ENCODE measurements at places on chromosomes 4 and X. TPM values are rescaled to one million over a fixed set of nuclear protein-coding genes. Genes with fewer than 3 reads are reported as not detected.

DNA sequence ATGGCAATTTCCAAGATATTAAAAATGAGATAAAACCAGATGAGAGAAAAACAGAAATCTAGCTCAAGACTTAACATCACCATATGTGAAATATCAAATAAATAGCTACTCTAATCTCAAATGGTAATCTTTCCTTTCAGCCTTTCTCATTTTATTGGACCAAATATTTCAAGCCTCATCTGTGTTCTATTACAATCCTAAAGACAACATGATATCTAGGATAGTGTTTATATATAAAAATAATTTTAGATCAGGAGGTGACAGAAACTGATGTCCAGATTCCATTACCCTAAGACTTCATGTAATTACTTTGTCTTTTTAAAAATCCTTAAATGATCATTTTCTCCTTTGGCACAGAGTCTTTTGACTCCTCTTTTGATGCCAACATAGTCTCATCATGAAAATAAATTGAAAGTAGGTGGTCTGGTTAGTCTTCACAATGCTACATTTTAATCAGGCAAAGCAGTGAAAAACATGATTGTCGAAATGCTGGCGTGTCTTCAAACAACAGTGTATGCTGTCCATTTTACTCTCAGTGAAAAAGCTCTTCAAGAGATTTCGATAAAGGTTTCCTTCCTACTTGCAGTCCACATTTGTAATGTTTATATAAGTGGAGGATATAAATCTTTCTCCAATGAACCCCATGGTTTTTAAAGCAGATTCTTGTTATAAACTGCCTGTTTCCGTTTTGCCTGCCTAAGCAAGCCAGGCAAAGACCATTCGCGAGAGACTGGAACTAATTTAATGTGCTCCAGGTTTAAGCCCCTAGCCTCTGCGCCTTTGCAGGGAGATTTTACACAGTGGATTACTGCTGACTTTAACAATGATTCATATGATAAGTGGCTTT, 169.8 kb downstream of the SCFD2 start:
- no peak for DNase-seq

DNA sequence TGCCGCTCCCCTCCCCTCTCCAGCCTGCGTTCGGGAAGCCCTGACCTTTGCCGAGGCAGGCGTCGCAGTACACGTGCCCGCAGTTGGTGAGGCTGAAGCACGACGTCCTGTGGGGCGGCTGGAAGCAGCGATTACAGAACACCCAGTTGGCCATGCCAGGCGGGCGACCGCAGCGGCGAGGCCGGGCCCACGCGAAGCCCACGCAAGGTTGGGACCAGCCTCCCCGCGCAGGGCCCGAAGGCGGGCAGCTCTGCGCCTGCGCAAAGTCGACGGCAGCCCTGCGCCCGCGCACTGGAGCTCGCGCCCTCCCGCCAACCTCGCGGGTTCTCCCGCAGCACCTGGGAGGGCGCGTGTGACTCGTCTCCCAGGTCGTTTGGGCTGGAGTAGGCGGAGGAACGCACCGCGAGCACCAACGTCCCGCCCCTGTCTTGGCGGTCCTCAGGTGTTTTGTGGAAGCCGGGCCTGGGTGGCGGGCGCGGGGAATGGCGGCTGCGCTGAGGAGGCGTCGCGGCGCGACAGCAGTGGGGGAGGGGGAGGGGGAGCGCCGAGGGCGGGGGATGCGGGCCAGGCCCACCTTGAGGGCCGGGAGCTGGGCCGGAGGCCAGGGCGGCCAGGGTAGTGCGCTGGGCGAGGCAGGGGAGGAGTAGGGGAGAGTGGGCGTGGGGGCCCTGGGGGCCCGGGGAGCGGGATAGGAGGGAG, at the start of gene RNF212:
RNF212 (minus strand) TSS at position 254 of the 699 bp plus-strand sequence; CDS start at position 154, 100 bp downstream.
- peak; percentile 19 for DNase-seq

GRCh38 chr4:30256116-30256832, 463.9 kb upstream of the PCDH7 start:
- no peak for DNase-seq

GRCh38 chrX:74346088-74346487, 42.1 kb downstream of the ZCCHC13 start:
- DNase-seq, result no peak

DNA sequence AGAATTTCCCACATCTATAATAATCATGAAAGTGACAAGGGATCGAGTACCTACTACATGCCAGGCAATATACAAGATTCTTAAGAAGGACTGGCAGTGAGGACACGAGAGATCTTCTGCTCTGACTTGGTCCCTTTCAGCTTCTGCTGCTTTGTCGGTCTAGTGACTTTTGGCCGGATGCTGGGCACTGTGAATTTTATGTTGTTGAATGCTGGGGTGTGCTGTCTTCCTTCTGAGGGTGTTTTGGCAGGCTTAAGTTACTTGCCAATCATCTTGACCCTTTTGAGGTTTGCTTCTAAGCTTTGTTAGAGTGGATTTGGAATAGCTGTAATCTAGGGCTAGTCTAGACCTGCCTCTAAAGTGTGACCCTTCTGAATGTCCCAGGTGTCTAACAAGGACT, 23.5 kb downstream of the NAT8L start:
- DNase-seq, result no peak

GRCh38 chr4:95156452-95156765, 392.4 kb downstream of the UNC5C start:
- no peak for DNase-seq

DNA sequence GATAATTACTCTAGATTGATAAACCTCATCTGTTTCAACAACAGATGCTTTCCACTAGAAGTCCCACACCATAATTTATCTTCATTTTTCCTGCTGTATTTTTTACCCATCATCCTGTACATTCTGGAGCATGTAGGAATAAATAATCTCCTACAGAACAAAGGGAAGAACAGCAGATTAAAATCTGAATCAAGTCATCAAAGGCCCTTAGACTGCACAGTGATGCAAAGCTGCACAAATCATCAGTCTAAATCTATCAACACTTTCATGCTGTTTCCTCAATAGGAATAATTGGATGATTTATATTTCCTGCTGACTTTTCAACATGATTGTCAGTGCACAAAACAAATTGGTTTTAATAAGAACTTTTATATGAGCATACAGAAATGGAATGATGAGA, 1143.9 kb downstream of the STIM2 start:
- no peak for DNase-seq

DNA sequence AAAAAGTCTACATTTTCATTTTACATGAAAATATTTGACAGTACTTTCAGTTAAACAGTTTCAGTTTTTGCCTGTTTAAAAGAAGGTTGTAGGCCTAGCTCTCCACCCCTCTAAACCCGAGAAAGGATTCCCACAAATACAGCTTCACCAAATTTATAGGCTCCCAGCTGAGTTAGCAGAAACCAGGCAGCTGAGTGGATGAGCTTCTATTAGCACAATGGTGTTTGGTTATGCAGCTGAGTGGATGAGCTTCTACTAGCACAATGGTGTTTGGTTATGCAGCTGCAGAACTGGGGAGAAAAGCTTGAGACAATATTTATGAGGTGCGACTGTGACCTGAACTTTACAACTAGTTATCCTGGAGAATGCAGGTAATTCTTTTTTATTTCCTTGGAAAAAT, 36.6 kb upstream of the PAQR3 start:
- DNase-seq, result no peak

DNA sequence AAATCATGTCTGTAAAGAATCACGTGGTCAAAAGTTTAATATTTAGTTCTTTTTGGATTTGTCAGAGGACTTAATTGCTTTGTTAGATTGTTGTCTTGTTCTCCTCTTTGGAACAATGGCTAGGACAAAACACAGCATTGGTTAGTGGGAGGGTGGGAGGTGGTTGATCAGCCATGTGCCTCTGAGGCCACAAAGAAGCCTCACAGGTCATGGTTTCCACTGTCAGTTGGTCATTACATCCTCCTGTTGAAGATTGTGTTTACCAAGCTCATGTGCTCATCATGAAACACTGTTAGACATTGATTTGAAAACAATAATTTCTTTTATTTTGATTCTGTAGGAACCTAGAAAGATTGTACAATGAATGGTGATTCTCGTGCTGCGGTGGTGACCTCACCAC, 31.9 kb downstream of the ADD1 start:
- DNase-seq, result no peak

ITM2A gene
- total RNA-seq, result 106 TPM

CLIC2 gene
- total RNA-seq, result 0.80 TPM

USP27X gene
- 1.7 TPM for total RNA-seq

CC2D2A gene
- total RNA-seq, result not detected
